Kidney (tissue), 22 donors: ENCODE measurements at places on chromosomes 13 and 19.

DNA sequence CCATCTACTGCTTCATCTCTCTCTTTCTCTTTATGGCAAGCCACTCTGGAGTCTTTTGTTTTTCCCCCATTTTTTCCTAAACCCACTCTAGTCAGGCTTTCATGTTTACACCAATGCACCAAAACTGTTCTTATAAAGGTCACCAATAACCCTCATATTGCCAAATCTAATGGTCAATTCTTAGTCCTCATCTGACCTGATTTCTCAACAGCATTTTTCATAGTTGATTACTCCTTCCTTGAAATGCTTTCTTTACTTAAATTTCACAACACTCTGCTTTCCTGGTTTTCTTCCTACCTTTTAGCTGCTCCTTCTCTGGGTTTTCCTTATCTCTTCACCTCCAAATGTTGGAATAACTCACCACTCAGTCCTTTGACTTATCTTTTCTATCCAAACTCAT lies 47.9 kb downstream of the MICU2 start:
- DNase-seq = no peak

- peak; percentile 72 for DNase-seq
These were observed 4.7 kb downstream of the PRKACA start for GRCh38 chr19:14112809-14113385.

GRCh38 chr19:11198769-11199424 lies 1.6 kb upstream of the KANK2 start:
- DNase-seq = no peak

GRCh38 chr19:4359627-4360000 lies 16.3 kb downstream of the MPND start:
- no peak for DNase-seq

- DNase-seq = no peak
These were observed 38.8 kb downstream of the MYO9B start for GRCh38 chr19:17114414-17114831.

GRCh38 chr13:25910991-25911419 lies 140.8 kb downstream of the SHISA2 start:
- DNase-seq = no peak

- no peak for DNase-seq
These were observed 71.0 kb downstream of the ERICH6B start for GRCh38 chr13:45544520-45544919.

GRCh38 chr19:29131456-29131855 lies 81.5 kb downstream of the UQCRFS1 start:
- no peak for DNase-seq

- DNase-seq = no peak
These were observed 8.4 kb upstream of the RAP2A start for GRCh38 chr13:97425590-97425989.

- no peak for DNase-seq
These were observed 4.4 kb downstream of the WDR18 start for GRCh38 chr19:988510-988909.

DNA sequence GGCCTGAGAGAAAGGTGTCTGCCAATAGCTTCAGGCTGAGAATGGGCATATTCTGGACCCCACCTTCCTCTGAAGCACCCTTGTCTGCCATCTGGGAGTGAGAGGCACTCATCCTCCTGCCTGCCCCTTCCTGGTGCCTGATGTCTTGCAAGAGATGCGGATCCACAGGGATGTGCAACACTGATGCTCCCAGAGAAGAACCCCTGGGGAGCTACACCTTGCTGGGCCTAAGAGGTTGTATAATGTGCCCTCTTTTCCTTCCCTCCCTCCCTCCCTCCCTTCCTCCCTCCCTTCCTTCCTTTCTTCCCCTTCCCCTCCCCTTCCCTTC lies 34.6 kb downstream of the ADPRHL1 start:
- DNase-seq = no peak

- DNase-seq = no peak
These were observed 72.3 kb downstream of the LATS2 start for GRCh38 chr13:20988909-20989655.

- no peak for DNase-seq
These were observed 33.2 kb upstream of the MEDAG start for GRCh38 chr13:30872685-30873461.

- DNase-seq = no peak
These were observed 15.3 kb downstream of the GNA11 start for GRCh38 chr19:3109491-3109890.

GRCh38 chr19:10315335-10316214 lies at the start of gene FDX2:
Gene FDX2 (minus strand): TSS chr19:10316015. CDS start chr19:10315996, 19 bp downstream.
- peak; percentile 88 for DNase-seq

- no peak for DNase-seq
These were observed 171.4 kb downstream of the SUCLA2 start for GRCh38 chr13:47829690-47830089.

- DNase-seq = peak; percentile 100
These were observed at the start of the genes HAUS8 and MYO9B for GRCh38 chr19:17075035-17075863. Gene HAUS8 (minus strand): TSS chr19:17075452. CDS start chr19:17075422, 30 bp downstream. Gene MYO9B (plus strand): TSS chr19:17075777. CDS start chr19:17101718, 25,941 bp downstream.

GRCh38 chr13:32548837-32549236 lies 10.2 kb upstream of the N4BP2L2 start:
- no peak for DNase-seq

- no peak for DNase-seq
These were observed 2.0 kb upstream of the SELENOV start for GRCh38 chr19:39512988-39513387.

DNA sequence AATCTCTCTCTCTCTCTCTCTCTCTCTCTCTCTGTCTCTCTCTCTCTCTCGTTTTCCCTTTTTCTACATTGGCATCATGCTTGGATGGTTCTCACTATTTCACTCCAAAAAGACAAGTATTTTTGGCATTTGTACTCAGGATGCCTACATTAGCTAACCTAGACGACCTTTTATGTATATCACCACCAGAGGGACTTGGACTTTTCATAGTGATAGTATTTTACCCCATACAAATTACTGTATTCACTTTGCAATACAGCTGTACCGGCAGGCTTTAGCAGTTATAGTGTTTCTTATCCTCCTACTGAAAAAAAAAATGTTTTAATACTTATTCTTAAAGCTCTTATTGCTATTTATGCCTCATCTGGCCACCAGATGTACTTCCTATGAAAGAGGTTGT lies 687.2 kb upstream of the KLHL1 start:
- no peak for DNase-seq

DNA sequence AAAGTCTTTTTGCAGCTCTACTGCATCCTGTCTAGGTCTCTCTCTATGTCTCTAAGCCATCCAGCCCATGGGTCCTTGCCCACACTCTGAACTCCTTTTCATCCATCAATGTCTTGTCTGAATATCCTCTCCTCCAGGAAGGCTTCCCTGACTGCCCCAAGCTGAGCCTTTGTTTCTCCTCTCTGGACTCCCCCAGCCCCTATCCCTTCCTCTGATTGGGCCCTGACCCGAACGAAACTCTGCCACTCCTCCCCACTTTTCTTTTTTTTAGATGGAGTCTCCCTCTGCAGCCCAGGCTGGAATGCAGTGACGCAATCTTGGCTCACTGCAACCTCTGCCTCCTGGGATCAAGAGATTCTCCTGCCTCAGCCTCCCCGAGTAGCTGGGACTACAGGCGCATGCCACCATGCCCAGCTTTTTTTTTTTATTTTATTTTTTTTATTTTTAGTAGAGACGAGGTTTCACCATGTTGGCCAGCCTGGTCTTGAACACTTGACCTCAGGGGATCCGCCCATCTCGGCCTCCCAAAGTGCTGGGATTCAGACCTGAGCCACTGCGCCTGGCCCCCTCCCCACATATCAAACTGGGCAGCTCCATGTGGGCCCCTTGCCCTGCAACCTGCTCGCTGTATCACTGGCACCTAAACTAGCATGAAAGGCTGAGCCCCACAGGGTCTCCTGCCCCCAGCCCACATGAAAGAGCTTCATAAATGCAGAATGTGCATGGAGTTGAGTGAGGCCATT lies 870 bp upstream of the UNC13A start:
- DNase-seq = no peak

GRCh38 chr13:20222553-20222952 lies 9.6 kb downstream of the GJB6 start:
- DNase-seq = no peak

- no peak for DNase-seq
These were observed 8.5 kb downstream of the PLEKHJ1 start for GRCh38 chr19:2227415-2228156.

GRCh38 chr13:35283856-35284255 lies 192.6 kb downstream of the MAB21L1 start:
- no peak for DNase-seq

DNA sequence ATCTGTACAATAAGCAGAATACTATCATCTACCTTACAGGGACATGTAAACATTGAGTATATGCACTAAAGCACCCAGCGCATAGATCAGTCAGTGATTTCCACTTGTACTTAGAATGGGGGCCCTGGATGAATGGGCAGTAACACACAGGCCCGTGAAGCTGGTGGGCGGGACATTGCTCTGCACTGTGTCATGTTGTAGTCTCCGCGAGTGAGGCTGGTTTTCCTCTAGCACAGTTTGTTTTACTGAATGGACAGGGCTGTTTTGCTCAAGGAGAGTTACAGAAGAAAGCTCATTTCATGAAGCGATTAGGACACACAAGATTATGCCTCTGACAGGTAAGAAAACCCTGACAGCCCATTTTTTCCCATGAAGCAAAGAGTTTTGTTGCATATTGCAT lies 86.4 kb upstream of the SOX21 start:
- no peak for DNase-seq

GRCh38 chr19:53308339-53308811 lies 25.2 kb upstream of the ZNF845 start:
- DNase-seq = no peak

DNA sequence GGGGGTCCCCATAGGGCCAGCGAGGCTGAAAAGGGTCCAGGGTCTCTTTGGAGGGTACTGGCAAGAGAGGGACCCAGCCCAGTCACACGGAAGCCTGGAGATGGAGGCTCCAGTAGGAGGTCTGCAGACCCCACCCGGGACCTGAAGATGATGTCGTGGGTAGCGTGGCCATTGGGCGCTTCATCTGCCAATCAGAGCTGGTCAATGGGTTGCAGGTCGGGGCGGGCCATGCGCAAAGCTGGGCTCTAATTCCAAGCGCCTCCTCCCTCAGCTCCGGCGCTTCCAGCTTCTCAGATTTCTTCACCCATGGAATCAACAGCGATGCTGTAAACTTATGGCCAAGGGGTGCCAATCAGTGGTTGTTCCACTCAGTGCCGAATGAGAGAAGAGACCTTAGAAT lies 10.9 kb downstream of the SIGLEC12 start:
- DNase-seq = no peak

DNA sequence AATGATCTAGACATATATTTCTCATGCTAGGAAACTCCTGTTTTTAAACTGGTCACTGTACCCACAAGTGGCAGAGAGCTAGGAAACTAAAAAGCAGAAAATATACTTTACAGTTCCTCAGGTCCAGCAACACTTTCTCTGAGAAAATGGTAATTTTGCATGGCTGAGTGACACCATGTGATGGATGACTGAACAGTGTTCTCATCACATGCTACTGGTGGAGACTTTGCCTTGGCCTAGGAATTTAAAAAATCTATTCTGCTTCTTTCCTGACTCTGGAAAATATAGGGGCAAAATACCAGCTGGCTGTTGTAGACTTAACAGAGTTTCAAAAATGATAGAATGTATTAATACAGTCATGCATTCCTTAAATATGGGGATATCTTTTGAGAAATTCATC lies 50.0 kb downstream of the LATS2 start:
- peak; percentile 79 for DNase-seq

DNA sequence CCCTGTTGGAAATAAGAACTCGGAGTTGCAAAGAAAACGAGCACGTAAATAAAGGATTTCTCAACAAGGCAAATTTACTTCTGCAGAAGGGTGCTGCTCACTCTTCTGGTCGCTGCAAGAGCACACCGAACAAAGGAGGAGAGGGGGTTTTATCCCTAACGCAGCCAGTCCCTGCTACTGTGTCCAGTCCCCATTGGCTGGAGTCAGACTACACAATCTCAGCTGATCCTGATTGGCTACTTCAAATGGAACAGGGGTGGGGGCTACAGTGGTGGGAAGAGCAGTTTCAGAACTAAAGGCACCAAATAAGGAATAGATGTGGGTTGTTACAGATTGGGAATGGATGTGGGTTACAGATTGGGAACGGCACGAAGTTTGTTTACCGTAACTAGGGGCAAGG lies 63.9 kb upstream of the MCF2L start:
- DNase-seq = no peak

GRCh38 chr13:48004201-48004600 lies 3.1 kb upstream of the SUCLA2 start:
- no peak for DNase-seq

DNA sequence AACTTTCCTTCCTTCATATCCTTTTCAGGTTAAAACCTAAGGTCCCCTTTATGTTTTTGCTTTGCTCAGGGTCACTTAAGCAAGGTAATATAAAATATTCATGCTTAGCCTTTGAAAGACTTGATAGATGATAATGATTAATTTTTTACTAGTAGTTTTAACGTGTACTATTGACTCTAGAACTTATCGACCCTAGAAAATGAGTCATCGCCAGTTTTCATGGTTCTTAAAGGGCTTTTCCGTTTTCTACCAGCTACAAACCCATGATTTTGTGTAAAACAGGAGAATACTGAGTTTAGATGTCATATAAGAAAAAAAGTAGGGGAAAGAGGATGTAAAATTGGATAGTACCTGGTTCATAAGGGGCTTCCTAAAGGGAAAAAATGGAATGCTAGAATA lies 75.7 kb downstream of the DHRS12 start:
- DNase-seq = no peak

GRCh38 chr13:91196958-91197357 lies 150.5 kb upstream of the MIR17HG start:
- DNase-seq = no peak

DNA sequence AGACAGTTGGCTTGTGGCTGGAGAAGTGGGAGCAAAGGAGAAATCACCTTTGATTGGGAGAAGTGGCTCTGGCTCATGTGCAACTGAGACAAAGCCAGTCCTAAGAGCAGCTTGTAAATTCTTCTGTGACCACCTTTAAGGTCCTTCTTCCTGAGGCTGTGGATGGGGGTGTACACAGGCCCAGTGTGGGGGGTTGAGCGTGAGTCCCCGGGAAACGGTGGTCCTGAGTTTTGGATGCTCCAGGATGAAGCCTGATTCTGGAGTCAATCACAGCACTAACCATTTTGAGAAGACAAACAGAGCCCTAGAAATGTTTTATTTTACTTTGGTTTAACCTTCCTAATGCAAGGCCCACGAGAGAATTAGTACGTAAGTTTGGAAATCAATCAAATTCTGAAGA lies 3.9 kb upstream of the CEBPA start:
- DNase-seq = no peak

DNA sequence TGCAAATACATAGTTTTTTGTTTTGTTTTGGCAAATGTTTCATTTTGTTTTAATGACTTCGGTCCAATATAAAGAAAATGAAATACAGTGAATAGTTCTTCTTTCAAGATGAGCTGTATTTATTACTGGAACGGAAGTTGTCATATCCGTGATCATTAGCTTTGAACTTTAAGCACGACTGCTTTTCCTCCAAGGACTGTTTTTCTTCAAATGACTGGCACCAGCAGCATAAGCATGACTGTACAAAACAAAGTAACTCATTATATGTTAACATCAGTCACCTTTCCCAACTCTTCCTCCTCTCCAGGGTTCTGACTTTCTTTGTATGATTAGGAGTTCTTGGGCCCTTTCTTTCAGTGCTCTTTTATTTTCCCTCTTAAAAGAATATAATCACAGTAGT lies 20.5 kb downstream of the EDNRB start:
- DNase-seq = no peak

- peak; percentile 24 for DNase-seq
These were observed 29.9 kb downstream of the MICU2 start for GRCh38 chr13:21573920-21574712.
